Eye (tissue), 1 donor: ENCODE measurements at places on chromosomes 2 and 18.
A peak's percentile ranks its signal among the peaks of the same experiment; 100 is the strongest.

DNA sequence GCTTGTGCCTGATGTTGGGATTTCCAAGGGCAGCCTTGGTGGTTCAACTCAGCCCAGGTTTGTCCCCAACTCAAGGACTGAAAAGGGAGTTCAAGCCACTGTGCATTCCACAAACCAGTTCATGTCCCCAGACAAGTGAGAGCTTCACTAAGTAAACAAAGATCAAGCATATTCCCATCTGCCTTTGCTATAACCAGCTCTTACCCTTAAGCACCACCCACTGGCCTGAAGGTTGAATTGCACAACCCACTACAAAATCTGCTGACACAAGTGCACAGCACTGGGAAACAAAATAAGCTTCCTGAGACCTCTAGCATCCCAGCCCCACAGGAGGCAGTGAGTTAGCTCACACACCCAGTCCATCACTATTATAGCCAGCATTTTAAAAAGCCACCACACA, 516.7 kb downstream of the NR4A2 start:
- DNase-seq = no peak

DNA sequence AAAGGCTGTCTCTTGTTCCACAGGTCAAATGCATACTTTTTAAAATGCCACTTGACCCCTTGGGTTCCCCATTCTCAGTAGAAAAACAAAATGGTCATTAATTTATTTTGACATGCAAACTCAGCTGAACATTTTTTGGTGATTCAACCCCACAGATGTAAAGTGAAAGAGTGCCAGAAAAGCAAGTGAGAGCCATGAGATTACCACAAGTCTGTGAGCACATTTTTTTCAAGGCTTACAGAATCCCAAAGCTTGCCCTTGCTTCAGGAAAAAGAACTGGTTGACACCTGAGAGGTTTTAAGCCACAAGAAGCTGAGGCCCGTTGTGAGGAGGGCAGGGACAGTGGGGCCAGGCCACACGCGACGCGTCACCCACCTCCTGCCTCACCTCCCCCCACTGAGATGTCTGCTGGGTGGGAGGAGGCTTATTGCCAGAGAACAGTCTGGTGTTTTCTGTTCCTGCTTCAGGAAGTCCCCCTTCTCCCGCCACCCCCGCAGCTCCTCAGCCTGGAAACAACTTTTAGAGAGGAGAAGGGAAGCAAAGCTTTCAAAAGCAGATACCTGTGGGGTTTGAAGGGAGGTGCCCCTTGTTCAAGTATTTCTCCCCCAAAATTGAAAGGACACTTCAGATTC, 70.4 kb upstream of the CYP1B1 start:
- no peak for DNase-seq

DNA sequence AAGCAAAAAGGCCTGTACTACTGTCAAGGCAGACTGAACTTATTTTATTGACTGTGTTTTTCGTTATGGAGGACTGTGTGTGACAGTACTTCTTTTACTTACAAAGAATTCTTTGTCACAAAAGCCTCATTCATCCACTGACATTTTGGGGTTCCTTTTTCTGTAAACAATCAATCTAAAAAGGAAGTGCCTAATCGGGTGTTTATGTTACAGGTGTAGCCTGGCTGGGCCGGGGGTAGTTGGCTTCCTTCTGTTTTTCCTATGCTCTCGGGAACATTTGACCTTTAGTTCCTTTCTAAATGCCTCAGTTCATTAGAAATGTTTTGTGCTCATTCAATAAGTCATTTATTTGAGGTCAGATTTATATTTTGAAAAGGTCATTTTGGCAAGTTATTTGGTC, 8.3 kb downstream of the ZCCHC2 start:
- DNase-seq = no peak

- DNase-seq = no peak
Measured at GRCh38 chr2:145197944-145198343, 678.0 kb upstream of the ZEB2 start.

DNA sequence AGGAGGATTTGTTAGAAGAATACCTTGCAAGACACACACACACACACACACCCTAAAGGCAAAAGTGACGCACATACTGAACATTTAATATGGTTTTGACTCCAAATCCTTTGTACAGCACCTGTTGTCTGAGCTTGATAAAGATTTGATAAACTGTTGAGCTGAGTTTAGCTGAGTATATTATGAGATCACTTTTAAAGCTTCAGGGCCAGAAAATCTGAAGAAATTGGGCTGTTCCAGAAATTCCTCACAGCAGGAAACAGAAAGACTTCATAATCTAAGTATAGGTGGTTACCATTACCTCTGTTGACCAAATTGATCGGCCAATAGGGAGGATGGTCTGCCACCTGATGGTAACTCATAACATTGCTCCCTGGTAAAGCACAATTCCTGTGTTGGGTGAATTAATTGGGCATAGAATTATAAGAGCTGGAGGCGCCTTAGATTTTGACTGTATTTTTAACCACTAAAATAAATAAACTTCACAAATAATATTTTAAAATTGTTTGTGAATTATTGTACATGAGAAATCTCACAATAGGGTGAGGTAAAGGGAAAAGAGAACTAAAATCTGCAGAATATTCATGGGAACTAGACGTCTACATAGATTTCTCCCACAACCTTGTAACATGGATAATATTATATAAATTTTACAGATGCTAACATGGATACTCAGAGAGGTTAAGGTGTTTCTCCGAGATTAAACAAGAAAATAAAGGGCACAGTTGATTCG, 21.8 kb upstream of the RPIA start:
- peak; percentile 58 for DNase-seq

GRCh38 chr18:49725809-49726674, 87.3 kb downstream of the ACAA2 start:
- DNase-seq = peak; percentile 75

- no peak for DNase-seq
Measured at GRCh38 chr2:25885933-25886332, 7.6 kb upstream of the ASXL2 start.

- peak; percentile 89 for DNase-seq
Measured at GRCh38 chr18:59502274-59503175, 143.5 kb upstream of the LMAN1 start.

DNA sequence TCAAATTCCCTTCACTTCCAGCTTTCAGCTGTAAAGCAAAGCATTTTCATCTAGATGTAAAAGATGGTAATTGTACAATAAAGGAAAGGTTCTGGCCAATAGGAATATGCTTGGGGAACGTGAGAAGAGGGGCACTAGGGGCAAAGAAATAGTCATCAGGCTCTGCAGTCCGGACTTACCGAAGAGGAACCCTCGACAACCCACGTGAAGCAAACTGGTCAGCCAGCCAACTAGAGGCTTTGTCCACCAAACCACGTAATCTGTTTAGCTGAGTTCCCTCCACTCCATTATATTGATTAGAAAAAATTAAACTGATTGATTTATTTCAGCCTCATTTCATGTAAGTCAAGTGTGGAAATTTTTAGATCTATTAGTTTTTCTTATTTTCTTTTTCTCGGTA, 300.4 kb upstream of the FANCL start:
- DNase-seq = peak; percentile 33

- peak; percentile 15 for DNase-seq
Measured at GRCh38 chr2:170680172-170680941, 34.8 kb upstream of the SP5 start.

GRCh38 chr2:138949517-138949916, 169.3 kb upstream of the NXPH2 start:
- no peak for DNase-seq

DNA sequence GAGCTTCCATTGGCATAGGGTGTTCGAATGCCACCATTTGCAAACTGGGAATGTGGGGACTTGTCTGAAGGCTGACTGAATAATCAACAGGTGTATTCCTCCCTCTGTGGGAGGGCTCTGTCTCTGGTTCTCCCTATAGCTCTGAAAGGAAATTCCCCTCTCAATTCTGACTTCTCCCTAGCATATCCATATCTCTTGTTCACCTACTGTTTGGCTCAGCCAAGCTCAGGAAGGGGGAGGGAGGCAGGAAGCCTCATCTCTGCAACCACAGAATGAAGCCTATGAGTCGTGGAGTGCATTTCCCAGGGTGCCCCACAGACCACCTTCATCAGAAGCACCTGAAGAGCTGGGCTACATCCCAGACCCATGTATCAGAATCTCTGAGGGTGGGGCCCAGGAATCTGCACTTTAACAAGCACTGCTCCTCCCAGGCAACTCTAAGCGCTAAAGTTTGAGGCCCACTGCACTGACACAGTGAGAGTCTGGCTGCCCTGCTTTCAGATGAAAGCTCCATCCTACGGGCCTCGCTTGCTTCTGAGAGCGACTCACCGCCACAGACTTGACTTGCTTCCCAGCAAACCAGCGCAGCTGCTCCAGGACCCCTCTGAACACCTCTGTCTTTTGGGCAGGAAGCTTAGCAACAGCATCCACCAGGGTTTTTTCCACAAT, 32.0 kb downstream of the XDH start:
- DNase-seq = no peak

DNA sequence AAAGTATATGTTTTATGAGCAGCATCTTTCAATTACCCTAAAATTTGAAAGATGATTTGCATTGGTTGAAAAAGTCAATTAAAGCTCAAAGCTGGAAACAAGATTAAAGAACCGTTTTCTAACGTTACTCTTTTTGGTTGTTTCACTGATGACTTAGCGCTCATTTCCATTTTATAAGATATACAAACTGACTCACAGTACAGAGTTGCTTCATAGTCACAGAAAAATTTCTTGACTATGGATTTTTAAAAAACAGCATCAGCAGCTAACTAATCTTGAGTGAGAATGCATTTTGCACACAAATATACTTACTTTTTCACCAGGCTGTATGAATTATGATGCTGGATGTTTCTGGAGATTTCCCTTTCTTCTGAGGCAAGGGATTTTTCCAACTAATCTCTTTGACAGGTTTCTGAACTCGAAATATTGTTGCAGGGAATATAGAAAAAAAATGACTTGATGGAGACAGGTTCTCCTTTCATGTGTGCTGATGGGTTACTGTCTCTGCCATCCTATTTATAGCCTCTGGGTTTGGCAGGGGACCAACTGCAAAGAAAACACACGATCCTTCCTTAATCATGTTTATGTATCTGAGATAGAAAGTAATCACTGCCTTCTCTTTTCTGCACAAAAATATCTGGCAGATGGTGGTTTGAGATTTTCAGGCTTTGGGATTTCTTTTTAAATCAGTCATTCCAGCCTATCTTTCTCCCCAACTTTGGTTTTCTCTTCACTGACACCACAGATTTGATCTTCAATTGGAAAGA, 129.4 kb upstream of the DAPL1 start:
- DNase-seq = peak; percentile 13

DNA sequence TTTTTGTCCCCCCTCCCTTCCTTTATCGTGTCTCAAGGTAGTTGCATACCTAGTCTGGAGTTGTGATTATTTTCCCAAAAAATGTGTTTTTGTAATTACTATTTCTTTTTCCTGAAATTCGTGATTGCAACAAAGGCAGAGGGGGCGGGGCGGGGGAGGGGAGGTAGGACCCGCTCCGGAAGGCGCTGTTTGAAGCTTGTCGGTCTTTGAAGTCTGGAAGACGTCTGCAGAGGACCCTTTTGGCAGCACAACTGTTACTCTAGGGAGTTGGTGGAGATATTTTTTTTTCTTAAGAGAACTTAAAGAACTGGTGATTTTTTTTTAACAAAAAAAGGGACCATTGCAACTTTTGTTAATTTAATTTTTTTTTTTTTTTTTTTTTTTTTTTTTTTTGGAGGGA, 2.1 kb downstream of the SOX11 start:
- peak; percentile 91 for DNase-seq

DNA sequence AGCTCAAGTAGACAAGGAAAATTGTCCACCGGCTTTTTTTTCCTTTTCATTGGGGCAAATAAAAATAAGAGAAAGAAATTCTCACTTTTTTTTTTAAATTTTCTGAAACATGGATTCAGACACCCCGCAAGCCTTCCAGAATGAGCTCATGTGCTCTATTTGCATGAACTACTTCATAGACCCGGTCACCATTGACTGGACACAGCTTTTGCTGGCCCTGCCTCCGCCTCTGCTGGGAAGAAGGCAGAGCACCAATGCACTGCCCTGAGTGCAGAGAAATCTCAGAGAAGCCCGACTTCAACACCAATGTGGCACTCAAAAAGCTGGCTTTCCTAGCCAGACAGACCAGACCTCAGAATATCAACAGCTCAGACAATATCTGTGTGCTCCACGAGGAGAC, 30.2 kb upstream of the TRIM43B start:
- DNase-seq = no peak

DNA sequence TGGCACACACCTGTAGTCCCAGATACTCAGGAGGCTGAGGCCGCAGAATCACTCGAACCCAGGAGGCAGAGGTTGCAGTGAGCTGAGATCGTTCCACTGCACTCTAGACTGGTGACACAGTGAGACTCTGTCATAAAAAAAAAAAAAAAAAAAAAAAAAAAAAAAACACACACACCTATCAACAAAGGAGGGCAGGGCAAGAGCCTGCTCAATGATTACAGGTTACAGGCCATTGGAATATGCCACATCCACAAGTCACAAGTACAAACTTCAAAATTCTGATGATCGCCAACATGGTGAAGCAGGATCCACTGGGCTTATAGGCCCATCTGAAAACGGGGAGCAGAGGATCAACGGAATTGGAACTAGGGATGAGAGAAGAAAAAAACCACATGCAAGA, 6.3 kb downstream of the MYO5B start:
- DNase-seq = no peak

DNA sequence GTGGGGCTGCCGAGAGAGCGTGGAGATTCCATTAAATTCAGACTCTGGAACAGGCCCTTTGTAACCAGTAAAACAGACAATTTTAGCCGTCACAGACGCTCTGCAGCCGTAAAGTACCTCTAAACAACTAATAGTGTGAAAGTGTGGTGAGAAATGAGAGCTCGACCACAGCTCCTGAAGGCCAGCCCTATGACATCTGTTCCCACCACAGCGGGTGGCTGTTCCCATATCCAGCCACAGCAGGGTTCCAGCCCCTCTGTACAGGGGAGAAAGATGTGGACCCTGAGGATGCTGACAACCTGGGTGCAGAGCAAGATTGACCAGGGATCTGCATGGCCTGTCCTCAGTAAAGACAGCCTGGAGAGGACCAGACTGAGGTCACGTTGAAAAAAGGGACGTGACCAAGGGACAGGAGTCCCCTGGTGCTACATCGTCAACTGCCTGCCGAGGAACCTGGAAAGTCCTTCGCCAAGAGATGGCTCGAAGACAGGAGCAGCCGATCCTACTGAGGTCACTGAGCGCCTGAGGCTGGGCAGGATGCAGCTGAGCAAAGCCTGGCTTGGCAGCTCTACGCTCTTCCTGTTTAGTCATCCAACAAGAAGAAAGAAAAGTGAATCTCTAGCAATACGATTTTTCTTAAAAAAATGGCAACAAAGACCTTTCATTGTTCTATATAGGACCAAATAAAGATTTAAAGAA, 831.7 kb downstream of the RNF144A start:
- no peak for DNase-seq
